ENCODE measurements at places on chromosomes 11 and 22.

GRCh38 chr11:60396382-60396781, at the start of gene MS4A14:
Gene MS4A14, plus strand, starts transcription at chr11:60396459. Its CDS starts 120 bp downstream, at chr11:60396579.
- DNase-seq, result no peak

DNA sequence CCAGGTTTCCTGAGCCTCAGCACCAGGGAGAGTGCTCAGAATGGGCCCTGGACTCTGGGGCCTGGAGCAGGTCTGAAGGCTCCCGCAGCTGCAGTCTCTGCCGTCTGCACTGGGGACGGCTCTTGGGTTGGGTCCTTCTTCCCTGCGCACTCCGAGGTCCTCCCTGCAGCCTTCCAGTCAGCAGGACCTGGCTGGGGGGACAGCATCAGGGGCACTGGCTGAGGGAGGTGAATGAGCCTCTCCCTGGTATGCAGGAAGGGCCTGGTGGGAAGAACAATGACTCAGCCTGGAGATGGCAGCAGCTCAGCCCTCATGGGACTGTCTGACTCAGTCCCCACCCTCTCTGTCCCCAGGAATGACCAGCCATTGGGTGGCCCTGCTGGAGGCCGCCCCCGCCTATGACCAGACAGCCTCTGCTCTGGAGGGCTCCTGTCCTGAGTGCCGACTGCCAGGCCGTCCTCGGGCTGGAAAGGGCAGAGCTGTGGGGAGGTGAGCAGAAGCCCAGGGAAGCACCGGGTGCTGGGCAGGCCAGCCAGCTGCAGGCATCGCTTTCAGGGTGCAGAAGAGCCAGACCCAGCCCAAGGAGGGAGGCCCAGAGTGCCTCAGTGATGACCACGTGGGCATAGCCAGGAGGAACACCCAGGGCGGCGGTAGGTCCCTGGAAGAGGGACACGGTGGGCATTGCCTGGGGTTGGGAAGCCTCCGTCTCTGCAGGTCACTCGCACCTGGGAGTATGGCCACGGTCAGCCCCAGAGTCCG, 455.0 kb downstream of the BRD1 start:
- peak; percentile 91 for DNase-seq

DNA sequence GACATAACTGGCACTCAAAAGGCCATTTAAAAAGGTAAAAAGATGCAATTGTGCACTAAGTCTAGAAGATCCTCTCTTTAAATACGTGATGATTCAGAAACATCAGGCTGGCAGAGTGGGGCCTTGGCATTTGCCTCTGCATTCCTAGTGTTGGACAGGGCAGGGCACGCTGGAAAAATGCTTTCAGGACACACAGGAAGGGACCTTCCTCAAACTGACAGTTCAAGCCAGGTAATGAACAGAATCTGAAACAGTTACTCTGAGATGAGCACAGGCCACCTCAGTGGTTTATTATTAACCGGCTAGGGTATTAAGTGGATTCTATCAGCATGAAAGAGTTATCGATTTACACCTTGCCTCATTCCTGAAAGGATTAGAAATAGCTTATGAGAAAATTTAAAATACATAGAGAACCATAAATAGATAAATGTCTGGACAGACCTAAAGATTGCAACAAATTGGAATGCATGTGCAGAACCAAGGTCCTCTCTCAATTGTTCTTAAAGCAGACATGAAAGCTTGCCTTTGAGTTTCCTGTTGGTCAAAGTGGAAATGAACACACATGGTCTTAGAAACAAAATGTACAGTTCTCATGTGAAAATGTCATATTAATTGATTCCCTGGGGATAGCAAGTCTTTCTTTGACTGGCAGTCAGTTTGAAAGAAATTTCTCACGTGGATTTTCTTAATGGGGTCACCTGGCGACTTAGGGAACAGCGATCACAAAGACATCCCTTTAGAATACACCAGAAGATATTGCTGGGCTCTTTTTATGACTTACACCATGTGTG, 21.5 kb upstream of the CSNK2A3 start:
- no peak for DNase-seq

GRCh38 chr11:48148749-48149148, 67.9 kb upstream of the OR4B1 start:
- DNase-seq, result no peak

DNA sequence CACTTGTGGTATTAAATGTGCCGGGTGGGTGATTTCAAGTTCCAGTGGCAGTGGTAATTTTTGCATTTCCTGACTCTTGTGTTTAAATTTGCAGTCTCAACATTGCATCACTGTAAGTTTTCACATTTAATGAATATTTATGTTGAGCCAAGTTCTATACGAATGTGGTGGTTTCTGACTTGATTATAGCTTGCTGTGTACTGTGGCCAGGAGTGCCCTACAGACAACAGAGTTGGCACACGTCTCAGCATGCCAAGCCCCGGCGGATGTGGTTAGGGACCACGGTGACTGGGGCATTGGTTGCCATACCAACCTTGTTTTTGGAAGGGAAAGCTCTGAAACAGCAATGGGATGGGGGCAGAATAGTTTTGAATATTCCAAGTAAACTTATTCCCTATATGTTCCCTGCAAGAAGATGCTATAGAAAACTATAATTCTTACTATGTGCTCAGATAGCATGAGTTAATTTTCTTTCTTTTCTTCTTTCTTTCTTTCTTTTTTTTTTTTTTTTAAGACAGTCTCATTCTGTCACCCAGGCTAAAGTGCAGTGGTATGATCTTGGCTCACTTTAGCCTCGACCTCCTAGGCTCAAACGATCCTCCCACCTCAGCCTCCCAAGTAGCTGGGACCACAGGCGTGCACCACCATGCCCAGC, 16.0 kb downstream of the ZNRF3 start:
- DNase-seq, result no peak

GRCh38 chr11:119479685-119480275, 56.8 kb upstream of the THY1 start:
- DNase-seq, result no peak

GRCh38 chr22:35601743-35602615, 15.2 kb downstream of the MB start:
- DNase-seq, result peak; percentile 78

DNA sequence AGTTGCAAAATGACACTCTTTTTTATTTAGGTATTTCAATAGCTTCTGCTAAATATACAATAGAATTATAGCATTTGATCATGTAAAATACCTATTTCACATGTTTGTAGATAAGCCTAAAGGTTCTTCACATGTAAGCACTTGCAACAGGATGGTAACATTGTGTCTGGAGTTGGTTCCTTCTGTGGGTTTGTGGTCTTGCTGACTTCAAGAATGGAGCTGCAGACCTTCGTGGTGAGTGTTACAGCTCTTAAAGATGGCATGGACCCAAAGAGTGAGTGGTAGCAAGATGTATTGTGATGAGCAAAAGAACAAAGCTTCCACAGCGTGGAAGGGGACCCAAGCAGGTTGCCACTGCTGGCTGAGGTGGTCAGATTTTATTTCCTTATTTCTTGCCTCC, 246.4 kb upstream of the PDGFD start:
- DNase-seq, result no peak

DNA sequence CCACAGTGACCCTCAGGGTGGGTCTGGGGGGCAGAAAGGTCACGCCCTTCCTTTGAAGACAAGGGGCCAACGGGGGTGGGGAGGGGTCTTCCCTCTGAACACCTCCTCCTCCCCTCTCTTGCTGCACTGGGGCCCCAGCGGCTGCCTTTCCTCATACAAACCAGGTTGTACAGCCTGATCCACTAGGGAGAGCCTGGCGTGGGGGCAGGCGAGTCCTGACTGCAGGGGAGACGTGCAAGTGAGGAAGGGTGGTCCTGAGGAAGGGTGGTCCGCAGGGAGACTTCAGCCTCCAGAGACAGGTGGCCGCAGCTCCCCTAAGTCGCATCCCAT, 43.6 kb upstream of the LINC01488 start:
- DNase-seq, result no peak

DNA sequence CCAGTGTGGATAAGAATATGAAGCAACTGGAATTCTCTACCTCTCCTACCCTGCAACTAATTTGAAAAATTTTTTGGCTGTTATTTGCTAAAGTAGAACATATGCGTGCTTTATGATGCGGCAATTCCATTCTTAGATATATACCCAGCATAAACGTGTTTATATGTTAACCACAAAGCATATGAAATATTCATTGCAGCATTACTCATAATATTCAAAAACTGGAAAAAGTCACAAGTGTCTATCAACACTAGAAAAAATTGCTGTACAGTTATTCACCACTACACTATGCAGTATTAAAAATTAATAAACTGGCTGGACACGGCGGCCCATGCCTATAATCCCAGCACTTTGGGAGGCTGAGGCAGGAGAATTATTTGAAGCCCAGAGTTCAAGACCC, 226.4 kb downstream of the LUZP2 start:
- no peak for DNase-seq

DNA sequence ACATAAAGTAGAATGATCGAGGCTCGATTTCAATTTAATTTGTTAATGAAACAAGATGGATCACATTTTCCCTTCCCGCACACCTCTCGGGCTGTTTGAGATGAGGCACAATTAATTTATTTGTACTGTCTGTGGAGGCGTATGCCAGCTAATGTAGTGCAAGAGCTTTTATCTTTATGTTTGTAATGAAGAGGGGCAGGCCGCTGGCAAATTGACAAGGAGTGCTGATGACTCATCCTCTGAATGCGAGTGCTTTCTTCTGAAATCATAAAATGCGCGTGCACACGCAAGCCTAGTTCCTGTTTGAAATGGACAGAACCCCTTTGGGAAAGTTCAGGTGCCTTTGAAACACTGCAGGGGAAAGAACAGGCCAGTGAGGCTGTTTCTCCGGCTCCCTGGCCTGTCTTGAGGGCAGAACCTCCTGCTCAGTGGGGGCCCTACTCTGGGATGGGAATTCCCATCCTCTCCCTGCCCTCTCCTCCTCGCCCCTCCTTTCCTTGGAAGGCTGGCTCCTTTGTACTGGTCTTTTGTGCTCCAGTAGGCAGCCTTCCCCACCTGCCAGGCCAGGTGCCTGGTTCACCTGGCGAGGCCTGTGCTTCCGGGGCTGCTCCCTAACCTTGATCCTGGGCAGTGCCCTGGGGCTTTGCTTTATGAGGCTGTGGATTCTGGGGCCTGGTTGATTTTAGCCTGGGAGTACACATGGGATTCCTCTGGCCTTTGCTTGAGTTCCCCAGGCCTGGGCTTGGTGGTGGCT, 50.3 kb downstream of the TEAD1 start:
- peak; percentile 92 for DNase-seq

DNA sequence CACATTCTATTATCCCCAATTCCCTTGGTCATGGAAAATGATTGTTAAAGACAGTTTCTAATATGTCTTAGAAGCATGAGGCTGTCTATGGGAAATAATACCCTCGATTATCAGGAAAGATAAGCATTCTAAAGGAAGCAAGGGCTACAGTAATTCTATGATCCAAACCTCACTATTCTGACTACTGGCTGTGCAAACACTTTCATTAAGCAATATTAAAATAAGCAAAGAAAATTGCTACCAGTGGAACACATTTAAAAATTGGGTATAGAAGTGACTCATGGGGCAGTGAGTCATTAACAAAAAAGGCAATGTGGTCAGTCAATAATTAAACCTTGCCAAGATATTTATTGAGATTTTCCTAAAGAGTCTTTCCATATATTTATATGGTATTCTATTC, 1415.2 kb upstream of the TENM4 start:
- peak; percentile 8 for DNase-seq

- no peak for DNase-seq
Observed at GRCh38 chr11:61964058-61964665, 3.3 kb downstream of the FTH1 start.

DNA sequence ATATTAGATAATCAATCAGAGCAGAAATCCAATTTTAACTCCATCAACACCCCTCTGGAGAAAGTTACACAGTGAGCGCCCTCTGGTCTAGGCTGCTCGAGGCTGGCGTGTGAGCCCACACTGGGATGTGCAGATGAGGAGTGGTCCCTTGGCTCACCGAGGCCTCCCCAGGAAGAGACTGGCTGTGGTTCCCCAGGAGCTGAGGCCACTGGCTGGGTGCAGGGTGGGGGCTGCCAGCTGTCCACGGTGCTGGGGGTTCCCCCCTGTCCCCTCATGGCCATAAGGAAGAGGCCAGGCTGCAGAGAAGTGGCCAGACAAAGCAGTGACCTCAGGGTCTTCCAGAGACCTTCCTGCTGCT, 750.7 kb downstream of the BRD1 start:
- no peak for DNase-seq

- no peak for DNase-seq
Observed at GRCh38 chr11:5368502-5369043, 15.0 kb upstream of the OR51M1 start.

DNA sequence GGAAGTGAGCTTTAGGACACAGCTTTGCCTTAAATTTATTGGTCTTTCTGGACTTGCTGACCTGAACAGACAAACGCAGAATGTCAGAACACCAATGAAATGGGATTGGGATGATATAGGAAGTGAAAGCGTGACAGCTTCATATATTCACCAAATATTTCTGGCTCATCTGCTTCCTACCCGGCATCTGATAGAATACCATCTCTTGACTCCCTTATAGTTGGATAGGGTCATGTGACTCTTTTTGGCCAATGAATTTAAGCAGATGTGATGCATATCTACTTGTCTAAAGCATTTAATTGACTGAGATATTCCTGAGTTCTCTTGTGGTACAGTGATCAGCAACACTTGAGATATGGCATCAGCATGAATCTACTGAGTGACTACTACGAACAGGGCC, 2.5 kb upstream of the CAPRIN1 start:
- DNase-seq, result no peak

DNA sequence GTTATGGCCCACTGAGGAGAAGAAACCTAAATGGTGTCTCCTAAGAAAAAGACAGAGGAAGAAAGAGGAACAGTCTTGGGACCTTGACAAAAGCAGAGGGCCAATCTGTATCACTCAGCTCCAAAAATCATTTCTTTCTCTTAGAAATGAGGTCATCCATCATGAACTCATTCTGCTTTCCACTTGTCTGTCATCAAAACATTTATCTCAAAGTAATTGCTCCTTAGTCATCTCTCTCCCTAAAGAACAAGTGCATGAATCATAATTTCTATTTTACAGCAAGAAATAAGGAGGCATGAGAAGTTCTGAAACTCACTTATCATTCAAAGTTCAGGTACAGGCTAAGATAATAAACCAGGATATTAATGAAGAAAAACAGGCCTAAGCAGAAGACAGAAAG, 375.6 kb downstream of the KCNA4 start:
- no peak for DNase-seq

GRCh38 chr11:68008381-68009337, 1.5 kb upstream of the ALDH3B1 start:
- peak; percentile 63 for DNase-seq

DNA sequence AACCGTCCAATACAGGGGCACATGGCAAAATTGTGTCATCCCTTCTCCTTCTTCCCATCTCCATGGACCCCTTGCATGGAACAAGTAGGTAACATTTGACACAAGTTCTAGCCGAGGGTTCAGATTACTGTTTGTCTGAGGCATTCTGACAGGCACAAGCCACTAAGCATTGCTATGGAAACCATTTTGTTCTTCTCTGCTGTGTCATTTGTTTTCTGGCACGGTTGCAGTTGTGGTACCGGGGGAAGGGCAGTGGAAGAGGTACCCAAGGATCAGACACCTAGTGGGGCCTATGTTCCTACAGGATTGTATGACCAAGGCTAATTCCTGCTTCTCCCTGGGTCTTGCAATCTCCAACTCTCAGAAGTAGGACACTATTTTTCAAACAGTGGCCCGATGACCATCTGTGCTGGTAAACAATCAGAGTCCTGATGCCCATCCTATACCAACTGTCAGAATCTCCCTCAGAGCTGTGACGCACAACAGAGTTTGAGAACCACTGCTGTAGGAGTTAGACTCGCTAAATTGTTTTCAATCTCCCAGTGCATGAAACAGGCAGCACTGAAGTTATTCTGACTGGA, 69.3 kb downstream of the KCNC1 start:
- no peak for DNase-seq
